LHCN-M2 (cell line): ENCODE measurements at places on chromosomes 1 and 21. TPM values are rescaled to one million over a fixed set of nuclear protein-coding genes. Genes with fewer than 3 reads are reported as not detected.

Gene AMY2A
- total RNA-seq: not detected in 2 replicates

GRCh38 chr1:202237052-202237451 is 43.5 kb downstream of the LGR6 start:
- peak; percentile 29 for DNase-seq

GRCh38 chr1:178417858-178418257 is 78.9 kb downstream of the CLEC20A start:
- DNase-seq: peak; percentile 87

DNA sequence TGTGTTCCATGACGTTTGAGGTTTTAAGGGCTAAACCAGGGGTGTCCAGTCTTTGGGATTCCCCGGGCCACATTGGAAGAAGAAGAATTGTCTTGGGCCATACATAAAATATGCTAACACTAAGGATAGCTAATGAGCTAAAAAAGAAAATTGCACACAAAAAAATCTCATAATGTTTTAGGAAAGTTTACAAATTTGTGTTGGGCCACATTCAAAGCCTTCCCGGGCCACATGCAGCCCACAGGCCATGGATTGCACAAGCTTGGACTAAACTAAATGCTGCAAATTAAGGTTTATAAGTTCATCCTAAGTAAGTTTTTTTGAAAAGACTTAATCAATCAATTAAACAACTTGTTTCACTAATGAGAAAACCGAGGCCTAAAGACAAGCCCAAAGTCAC is 21.9 kb downstream of the NIBAN1 start:
- DNase-seq: no peak

Gene FGR
- total RNA-seq: not detected in 2 replicates

DNA sequence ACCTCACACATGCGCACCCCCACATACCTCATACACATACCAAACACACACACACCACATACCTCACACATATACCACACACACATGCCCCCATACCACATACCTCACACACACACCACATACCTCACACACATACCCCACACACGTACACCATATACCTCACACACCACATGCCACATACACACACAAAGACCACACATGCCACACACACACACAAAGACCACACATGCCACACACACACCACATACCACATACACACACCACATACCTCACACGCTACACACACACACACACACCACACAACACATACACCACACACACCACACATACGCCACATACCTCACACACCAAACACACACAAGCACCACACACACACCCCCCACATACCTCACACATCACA is 30.0 kb downstream of the HIVEP3 start:
- no peak for DNase-seq

Gene CELA2B
- not detected in 2 replicates for total RNA-seq

GRCh38 chr1:40977716-40978115 is 1.8 kb upstream of the CTPS1 start:
- no peak for DNase-seq

Gene C4BPB
- total RNA-seq: not detected in 2 replicates

DNA sequence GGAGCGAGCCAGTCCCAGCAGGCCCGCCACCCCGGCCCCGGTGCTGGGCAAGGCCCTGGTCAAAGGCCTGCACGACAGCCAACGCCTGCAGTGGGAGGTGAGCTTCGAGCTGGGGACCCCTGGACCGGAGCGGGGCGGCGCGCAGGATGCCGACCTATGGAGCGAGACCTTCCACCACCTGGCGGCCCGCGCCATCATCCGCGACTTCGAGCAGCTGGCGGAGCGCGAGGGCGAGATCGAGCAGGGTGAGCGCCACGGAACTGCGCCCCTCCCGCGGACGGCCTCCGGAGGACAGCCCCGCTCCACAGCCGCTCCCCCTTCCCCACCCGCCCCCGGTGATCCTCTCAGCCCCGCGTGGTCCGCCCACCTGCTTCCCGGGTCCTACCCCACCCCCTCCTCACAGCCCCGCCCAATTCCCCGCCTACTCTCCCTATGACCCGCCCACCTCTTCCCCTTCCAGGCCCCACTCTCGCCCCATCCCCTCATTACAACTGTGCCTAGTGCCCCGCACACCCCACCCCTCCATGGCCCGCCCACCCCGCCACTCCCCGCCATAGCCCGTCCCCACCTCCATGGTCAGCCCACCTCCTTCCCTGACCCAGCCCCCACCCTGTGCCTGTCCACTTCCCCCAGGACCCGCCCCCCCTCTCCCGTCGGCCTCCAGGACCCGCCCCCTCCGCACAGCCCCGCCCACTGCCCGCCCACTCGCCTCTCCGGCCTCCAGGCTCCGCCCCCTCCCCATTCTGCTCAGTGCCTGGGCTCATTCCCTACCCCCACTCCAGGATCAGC is 52.7 kb downstream of the VWA5B1 start:
- no peak for DNase-seq

DNA sequence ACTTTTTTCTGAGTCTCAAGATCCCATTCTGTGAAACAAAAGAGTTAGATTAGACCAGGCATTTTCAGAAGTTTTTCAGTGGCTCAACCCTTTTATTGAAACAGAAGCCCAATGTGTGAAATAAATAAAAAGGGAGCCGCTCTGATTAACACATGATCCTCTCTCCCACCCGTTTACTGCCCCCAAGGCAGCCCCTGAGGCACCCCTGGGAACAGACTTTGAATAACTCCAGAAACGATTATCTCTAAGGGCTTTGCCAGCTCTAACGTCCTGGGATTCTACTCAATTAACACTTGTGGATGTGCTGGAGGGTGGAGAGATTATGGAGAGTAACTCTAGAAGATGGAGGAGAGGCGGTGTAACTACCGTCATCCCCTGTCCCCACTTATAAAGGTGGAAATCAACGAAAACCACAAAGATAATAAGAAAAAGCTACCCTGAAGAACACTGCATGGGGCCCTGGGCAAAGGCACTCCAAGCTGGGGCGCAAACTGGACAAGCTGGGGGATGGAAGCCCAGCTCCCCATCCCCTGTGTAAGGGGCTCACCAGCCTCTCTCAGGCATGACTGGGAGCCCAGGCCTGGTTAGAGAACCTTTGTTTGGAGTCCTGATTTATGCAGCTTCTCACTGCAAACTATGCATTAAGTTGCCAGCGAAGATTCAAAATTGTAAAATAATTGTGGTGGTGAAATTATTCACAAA is 39.0 kb upstream of the GRIK3 start:
- no peak for DNase-seq

GRCh38 chr1:224497714-224498573 is 63.3 kb upstream of the WDR26 start:
- peak; percentile 89 for DNase-seq

- DNase-seq: no peak
These were observed 14.4 kb downstream of the NSL1 start for GRCh38 chr1:212777151-212777550.

DNA sequence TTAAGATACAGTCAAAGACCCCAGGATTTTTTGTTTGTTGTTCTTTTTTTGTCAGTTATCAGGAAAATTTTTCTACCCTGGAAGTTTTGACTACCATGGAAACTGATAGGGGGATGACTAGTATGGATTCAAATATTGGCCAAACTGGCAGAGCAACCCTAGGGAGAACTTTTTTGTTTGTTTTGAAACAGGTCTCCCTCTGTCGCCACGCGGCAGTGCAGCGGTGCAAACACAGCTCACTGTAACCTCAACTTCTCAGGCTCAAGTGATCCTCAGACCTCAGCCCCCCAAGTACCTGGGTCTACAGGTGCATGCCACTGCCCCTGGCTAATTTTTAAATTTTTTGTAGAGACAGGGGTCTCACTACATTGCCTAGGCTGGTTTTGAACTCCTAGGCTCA is 46.6 kb downstream of the TOR3A start:
- DNase-seq: no peak

Gene KRTAP19-6
- total RNA-seq: not detected in 2 replicates

DNA sequence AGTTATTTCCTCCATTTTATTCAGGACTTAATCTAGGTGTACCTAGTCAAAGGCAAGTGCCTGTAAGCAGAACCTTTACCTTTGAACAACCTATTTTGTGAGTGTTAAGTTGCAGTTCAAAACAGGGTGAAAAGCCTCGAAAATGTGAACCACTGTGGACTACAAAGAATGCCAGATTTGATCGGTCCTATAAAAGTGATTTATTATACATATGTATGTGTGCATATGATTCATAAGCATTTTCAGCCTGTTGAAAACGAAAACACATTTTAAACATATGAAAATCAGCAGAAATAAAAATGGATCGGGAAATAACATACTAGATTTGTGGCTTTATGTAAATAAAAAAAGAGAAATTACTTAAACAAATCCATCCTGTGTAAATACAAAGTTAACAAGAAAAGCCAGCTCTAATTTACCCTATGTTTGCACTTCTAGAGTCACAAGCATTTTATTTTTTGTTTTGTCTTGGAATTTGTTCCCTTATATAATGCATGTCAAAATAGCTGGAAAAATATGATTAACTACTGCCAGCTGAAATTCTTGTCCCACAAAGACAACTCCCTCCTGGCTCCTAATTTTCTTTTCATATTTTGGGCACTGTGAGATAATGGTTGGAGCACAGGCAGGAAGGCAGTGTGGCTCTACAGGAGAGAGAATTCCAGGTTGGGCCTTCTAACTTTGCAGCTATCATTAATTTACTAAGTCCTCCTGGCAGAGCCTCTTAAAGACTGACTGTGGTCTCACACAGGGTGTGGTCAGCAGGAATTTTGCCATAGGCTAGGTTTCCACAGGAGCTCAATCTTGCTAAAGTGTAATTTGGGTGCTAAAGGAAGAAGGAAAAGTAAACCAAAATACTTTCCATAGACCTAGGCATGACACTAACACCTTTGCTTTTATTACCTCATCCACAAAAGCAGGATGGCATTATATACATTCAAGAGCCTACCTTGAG is 70.2 kb upstream of the CDC42BPA start:
- peak; percentile 11 for DNase-seq
